ENCODE measurements at places on chromosomes 16 and 17.

DNA sequence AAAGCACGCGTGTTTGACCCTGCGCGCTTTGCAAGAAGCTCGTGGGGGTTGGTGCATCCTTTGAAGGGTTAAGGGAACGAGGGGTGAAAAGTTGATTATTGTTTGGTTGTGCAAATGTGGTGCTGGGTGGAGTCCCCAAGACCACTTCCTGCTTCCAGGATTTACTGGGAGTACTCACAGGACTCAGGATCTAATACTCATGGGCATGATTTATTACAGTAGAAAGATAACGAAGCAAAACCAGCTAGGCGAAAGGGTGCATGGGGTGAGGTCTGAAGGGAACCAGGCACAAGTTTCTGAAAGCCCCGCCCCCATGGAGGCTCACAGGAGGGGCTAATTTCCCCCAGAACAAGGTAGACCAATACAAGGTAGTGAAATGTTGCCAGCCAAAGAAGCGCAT, 58.8 kb downstream of the RPTOR start:
- DNase-seq: no peak

GRCh38 chr17:31401456-31402254, 10.2 kb downstream of the RAB11FIP4 start:
- DNase-seq: peak; percentile 13

GRCh38 chr17:8333281-8333680, 6.4 kb upstream of the ODF4 start:
- no peak for DNase-seq

DNA sequence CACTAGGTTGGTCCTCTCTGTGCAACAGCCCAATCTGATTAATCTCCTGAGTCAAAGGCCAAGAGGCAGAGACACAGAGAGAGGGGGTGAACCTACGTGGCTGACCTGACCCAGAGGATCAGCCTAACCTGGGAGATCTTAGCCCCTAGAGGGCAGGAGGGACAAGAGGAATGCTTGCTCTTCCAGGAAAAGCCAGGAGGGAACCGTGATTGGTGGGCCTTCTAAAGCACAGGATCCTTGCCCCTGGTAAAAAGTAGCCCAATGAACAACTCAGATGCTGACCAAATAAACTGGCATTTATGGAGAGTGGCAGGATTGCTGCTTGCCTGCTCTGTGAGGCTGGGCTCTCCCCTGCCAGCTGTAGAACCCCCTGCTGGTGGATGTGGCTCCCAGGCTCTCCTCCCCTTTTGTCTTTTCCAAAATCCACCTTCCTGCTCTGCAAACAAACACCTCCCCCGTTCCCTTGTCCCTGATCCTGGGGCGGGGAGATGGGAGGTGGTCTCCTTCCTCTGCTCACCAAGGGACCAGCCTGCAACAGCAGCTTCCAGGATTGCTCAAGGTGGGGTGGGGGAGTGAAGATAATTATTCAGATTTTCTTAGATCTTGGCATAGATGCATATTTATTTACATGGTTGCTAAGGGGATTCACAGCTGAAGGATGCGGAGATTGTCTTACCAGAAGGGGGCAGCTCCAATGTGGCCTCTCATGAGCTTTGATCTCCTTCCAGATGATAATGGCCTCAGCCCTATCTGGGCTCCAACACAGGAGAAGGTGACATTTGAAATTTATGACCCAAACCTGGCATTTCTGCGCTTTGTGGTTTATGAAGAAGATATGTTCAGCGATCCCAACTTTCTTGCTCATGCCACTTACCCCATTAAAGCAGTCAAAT, 71.9 kb downstream of the SDR42E1 start:
- no peak for DNase-seq

DNA sequence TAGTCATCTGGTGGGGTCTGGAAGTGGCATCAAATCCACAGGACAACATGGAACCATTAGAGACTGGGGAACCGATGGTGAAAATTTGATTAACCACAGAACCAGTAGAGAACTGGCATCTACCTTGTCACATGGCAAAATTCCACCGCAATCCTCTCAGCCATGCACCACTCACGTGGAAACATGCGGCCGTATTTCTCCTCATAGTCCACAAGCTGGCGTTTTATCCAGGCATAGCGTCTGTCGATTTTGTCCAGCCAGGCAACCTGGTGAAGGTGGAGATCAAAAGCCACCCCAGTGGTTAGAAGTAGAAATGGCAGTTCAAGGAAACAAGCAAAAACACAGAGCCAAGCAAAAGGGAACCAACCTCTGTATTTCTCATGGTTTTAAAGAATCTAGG, 87.6 kb downstream of the VPS53 start:
- no peak for DNase-seq

DNA sequence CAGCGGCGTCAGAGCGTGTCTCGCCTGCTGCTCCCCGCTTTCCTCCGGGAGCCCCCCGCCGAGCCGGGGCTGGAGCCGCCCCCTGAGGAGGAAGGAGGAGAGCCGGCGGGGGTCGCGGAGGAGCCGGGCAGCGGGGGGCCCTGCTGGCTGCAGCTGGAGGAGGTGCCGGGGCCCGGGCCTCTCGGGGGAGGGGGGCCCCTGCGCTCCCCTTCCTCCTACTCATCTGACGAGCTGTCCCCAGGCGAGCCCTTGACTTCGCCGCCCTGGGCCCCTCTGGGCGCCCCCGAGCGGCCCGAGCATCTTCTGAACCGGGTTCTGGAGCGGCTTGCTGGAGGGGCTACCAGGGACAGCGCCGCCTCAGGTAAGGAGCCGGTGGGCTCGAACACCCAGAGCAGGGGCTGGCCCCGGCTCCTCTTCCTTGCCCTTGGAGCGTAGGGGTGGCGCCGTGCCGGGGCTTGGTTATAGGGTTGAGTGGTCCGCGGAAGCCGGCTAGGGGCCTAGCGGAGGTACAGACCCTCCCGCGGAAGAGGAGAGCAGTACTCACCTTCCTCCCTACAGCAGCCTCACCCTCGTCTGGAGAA, 841 bp downstream of the RAPGEFL1 start:
- DNase-seq: peak; percentile 43

DNA sequence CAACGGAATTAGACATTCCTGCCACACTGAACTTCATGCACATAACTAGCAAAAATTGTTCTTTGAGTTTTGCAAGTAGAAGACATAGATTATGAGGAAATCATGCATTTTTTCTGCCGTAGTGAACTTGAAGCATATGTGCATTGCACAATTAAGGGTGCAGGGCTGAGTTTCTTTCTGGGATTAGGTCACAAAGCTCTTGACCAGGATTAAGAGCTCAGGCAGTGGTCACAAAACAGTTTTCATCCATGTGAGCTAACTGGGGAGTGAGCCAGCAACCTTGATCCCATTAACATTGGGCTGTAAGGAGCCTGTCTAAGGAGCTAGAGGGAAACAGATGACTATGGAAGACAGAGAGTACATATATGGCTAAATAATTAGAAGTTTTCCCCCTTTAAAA, 143.7 kb downstream of the PMP22 start:
- DNase-seq: no peak

- DNase-seq: no peak
These were observed 32.4 kb downstream of the SCNN1B start for GRCh38 chr16:23334457-23334853.

Data from kidney (tissue), 22 donors.